LNCaP clone FGC (cell line): ENCODE measurements at places on chromosomes 1 and 21.

DNA sequence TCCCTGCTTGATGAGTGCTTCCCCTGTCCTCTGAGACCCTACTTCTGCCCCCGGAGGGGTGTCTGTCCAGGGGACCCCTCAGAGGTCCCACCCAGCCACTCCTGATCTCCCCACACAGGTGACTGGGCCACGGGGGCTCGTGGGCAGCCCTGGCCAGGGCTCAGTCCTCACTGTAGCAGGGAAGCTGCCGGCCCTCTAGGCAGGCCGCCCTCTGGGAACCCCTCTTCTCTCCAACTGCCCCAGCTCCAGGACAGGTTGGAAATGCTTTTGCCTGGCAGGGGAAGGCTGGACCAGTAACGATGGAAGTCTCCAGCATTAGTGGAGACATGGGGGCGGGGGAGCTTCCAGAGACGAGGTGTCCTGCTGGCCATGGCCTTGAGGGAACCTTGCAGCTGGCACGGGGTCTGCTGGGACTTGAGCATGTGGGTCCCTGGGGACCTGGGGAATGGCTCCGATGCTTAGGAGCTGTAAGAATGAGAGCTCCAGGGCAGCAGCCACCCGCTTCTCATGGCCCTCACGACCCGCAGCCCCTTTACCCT is 3.1 kb upstream of the FNDC10 start:
- DNase-seq = no peak

- DNase-seq = no peak
Observed at GRCh38 chr1:53390736-53391135, 62.9 kb upstream of the LRP8 start.

DNA sequence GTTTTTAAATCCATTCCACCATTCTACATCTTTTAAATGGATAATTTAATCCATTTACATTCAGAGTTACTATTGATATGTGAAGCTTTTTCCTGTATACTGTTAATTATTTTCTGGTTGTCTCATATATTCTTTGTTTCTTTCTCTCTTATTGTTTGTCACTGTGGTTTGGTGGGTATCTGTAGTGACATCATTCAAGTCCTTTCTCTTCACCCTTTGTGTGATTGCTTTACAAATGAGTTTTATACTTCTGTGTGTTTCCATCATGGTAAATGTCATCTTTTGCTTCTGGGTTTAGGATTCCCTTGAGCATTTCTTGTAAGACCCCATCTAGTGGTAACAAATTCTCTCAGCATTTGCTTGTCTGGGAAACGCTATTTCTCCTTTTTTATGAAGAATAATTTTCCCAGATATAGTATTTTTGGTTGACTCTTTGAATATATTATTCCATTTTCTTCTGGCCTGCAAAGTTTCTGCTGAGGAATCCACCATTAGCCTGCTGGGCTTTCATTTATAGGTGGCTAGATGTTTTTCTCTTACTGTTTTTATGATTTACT is 10.2 kb downstream of the LY9 start:
- no peak for DNase-seq

GRCh38 chr1:219460081-219460895 is 152.6 kb downstream of the ZC3H11B start:
- DNase-seq = no peak

- no peak for DNase-seq
Observed at GRCh38 chr1:10471411-10472219, 714 bp downstream of the DFFA start.

DNA sequence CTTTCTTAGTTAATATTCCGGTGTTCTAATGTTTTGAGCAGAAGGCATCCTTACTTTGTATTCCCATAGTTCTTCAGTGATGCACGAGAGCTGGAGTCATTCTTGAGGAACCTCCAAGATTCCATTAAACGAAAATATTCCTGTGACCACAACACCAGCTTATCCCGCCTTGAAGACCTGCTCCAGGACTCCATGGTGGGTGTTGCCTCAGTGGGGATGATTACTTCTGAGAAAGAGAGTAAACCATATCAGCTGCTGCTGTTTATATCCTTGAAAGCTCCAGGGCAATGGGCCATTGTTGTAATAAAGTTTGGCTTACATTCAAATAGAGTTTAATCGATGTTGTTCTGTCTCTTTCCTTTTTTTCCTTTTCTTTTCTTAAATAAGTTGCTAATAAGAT is 93.1 kb downstream of the MACF1 start:
- no peak for DNase-seq

DNA sequence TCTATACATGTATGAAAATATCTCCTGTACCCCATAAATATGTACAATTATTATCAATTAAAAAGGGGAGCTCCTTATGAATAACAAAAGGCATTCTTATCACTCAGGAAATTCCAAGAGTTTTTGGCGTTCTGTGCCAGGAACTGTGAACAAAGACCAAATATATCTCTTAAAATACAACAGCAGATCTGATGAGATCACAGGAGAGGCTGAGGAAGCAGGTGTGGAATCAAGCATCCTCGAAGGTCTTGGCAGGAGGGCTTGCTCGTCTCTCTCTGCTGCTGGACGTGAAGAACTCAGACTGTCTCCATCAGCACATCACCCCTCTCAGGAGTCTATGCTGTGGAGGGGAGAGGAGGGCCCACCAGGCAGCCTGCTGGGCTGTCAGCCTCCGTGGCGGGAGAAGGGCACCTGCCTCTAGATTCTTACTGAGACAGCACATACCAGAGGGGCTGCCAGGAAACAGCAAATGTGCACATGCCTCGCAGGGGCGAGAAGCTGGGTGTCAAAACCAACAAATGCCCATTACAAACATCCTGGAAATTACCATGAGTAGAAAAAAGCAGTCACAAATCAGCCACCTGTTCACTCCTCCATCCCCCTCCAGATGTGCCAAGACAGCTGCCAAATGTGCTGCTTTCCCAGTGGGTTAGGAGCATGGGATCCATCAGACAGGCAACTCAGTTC is 30.8 kb upstream of the FAM89A start:
- no peak for DNase-seq

- no peak for DNase-seq
Observed at GRCh38 chr21:32574946-32575925, 10.1 kb downstream of the TCP10L start.

- DNase-seq = no peak
Observed at GRCh38 chr1:245926888-245927287, 580.2 kb downstream of the SMYD3 start.

GRCh38 chr1:246865921-246866320 is 65.8 kb downstream of the AHCTF1 start:
- no peak for DNase-seq

DNA sequence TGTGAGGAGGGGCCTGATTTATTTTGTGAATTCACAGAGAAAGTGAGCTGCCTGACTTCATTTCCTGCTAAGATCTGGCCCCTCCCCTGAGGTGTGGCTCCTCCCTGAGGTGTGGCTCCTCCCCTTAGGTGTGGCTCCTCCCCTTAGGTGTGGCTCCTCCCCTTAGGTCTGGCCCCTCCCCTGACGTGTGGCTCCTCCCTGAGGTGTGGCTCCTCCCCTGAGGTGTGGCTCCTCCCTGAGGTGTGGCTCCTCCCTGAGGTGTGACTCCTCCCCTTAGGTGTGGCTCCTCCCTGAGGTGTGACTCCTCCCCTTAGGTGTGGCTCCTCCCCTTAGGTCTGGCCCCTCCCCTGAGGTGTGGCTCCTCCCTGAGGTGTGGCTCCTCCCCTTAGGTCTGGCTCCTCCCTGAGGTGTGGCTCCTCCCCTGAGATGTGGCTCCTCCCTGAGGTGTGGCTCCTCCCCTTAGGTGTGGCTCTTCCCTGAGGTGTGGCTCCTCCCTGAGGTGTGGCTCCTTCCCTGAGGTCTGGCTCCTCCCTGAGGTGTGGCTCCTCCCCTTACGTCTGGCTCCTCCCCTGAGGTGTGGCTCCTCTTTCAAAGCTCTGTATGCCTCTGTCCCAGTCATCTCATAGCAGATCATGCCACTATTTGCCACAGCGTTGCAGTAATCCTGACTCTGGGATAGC is 26.9 kb upstream of the LRRC3 start:
- peak; percentile 91 for DNase-seq

- DNase-seq = no peak
Observed at GRCh38 chr1:43930168-43930948, 3.2 kb upstream of the ARTN start.

DNA sequence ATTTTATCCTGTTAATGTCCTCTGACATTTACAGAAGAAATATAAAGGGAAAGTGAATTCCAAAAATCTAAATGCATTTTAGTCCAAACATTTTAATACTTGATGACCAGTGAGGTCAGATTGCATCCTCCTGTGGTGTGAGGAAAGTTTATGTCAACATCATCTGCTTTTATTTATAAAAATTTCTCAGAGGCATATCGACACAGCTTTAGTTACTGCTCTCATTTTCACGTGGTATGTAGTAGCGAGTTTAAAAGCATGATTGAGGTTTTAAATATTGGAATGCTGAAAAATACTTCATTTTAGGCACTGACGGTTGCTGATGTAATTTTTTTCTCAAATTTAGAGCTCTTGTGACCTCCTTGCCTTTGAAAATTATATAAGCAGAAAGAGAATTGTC is 234.8 kb downstream of the HMCN1 start:
- DNase-seq = no peak

DNA sequence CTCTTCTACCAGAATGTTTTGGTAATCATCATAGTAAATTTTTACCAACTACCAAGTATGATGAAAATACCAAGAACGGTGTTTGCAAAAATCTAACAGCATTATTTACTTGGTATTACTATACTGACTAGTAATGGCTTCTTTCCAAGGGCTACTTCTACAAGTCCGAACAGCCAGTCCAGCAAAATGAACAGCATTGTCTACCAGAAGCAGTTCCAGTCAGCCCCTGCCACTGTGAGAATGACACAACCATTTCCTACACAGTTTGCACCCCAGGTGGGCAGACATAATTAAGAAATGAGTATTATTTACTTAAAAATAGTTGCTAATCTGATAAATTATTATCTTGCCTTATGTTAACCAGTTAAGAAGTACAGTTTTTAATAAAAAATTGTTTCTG is 33.8 kb upstream of the MYOCOS start:
- no peak for DNase-seq
